ENCODE measurements at places on chromosomes 11 and 22.

DNA sequence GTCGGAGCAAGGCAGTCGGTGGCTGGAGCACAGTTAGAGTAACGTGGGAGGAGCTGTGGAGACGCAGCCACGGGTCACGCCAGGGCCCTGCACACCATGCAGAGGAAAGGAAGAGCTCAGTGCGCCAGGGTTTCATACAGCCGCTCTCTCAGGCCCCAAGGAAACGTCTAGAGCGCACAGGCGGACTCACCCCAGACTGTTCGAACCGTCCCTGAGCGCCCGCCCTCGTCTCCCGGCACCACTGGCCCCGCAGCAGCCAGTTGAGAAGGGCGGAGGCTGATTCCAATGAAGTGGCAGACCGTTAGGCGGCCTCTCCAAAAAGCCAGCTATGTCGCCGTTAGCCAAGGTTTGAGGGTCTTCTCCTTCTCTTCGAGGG lies 483 bp upstream of the HYLS1 start:
- DNase-seq = peak; percentile 72

GRCh38 chr22:38700270-38700788 lies 414 bp downstream of the JOSD1 start:
- no peak for DNase-seq

- no peak for DNase-seq
Measured at GRCh38 chr11:73453562-73453961, 77.4 kb downstream of the RELT start.

DNA sequence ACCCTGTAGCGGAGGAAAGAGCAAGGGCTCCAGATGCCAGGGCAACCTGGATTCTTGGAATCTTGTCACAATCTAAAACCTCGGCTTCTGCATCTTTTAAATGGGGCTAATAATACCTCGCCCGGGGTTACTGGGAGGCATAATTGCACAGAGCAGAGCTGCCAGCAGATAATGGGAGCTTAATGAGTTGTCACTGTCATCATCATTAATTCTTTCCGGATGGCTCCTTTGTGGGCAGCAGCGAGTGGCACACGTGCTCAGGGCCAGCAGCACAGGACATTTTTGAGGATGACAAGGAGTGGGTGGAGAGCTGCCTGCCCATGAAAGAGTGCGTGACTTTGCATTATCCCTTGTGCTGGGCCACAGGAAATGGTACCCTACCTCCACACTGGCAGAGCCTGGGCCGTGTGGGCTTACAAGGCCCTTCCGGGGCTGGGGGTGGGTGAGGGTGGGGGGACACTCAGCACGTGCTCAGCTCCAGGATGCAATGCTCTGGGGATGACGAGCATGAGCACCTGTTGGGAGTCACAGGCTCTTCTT lies 5.7 kb downstream of the PDGFB start:
- DNase-seq = no peak

DNA sequence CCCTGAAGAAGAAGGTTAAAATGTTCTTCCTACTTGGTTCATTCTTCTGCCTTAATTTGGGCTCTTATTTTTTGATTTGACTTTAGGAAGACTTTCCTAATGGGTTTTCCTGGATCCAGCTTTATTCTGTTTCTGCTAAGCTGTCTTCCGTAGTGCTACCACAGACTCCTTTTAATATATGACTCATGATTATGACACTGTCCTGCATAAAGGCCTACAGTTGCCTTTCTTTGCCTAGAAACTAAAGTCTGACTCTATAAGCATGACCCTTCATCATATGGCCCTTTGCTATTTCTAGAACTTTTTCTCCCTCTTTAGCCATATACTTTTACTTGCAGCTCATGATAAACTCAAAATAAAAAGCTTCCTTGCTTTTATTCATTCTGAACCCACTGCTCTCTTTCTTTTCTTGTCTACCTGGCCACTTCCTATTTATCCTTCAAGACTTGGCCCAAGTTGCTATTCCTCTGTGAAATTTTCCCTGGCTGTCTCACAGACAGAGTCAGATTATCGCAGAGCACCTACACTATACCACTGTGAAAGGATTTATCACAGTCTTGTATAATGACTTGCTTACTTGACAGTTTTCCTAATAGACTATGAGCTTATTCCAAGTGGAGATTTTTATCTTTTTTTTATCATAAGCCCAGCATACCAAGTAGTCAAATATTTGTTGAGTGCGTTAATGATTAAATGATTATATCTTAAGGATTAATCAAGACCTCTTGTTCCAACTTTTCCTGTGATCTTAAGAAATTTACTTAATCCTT lies 24.7 kb downstream of the TBCEL start:
- no peak for DNase-seq

DNA sequence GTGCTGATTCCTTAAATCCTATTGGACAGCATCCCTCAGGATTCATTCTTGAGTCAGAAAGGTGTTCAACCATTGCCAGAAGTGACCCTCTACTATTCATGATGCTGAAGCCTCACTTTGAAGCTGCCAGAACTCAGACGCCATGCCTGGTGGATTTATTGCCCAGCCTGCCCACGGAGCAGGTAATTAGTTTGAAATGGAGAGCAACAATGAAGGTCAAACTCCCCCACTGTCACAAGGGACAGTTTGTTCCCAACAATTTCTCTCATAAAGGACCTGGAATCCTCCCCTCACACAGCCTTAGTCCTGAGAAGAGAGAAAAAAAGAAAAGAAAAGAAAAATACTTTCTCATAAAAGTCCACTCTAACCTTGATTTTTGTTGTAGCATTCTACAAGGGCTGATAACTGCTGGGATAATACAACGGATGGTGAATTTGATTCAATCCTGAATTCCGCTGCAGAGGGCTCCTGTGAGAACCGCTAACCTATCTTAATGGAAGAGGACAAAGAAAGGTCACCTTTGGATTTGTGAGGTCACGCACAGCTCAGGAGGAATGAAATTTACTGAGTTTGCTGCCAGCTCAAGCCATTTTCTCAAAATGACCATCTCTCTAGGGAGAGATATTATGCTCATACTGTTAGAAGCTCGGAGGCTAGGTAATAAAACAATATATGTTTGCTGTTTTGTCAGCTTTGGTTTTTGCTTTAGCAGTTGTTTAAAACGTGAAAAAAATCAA lies 161.6 kb upstream of the SYN3 start:
- DNase-seq = no peak

- DNase-seq = no peak
Measured at GRCh38 chr11:657691-658126, 20.6 kb downstream of the DRD4 start.

- no peak for DNase-seq
Measured at GRCh38 chr22:40635043-40635939, 1.2 kb downstream of the MRTFA start.

GRCh38 chr11:69173925-69174581 lies 18.3 kb downstream of the SMIM38 start:
- DNase-seq = no peak

DNA sequence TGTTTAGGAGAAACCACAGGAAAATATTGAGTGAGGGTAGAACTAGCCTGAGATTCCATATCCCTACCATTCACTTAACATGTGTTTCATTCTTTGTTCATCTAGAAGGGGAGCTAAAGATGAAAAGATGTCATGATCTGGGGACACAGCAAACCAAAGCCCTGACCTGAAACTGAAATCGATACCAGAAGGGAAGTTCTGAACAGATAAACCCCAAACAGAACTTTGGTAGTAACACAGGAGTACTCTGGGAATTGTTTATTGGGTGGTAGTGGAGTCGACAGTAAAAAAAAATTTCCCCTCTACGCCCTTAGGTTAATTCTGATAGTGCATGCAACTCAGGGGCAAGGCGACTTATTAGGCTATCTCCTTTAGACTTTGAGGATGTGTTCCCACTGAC lies 27.2 kb downstream of the OR2AT4 start:
- no peak for DNase-seq

DNA sequence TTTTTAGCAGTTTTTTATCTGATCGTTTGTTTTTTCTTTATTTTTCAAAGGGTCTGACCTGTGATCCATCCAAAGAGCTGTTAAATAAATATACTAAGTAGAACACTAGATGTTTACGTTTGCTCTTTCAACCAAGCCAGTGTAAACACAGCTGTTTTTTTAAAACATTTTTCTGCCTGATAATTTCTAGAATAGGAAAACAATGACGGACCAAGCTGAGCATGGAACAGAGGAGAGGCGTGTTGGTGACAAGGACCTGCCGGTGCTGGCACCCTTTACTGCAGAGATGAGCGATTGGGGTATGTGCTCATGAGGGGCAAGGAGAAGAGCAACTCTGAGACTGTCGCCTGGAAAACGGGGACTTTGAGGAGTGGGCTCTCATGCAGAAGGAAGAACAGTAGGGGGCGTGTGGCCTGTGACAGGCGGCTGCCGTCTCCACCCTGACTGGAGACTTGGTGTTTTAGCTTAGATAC lies 28.6 kb upstream of the PANX2 start:
- no peak for DNase-seq

All from T-helper 1 cell (primary cell).